ENCODE measurements at places on chromosomes 2 and 18.

- DNase-seq, result no peak
These were observed 360.2 kb downstream of the FSIP2 start for GRCh38 chr2:186098821-186099220.

GRCh38 chr2:128291161-128291843 is 27.4 kb downstream of the HS6ST1 start:
- DNase-seq, result no peak

GRCh38 chr18:5964108-5964507 is 68.8 kb upstream of the TMEM200C start:
- DNase-seq, result no peak

GRCh38 chr2:183371545-183371944 is 247.3 kb downstream of the NUP35 start:
- DNase-seq, result no peak

DNA sequence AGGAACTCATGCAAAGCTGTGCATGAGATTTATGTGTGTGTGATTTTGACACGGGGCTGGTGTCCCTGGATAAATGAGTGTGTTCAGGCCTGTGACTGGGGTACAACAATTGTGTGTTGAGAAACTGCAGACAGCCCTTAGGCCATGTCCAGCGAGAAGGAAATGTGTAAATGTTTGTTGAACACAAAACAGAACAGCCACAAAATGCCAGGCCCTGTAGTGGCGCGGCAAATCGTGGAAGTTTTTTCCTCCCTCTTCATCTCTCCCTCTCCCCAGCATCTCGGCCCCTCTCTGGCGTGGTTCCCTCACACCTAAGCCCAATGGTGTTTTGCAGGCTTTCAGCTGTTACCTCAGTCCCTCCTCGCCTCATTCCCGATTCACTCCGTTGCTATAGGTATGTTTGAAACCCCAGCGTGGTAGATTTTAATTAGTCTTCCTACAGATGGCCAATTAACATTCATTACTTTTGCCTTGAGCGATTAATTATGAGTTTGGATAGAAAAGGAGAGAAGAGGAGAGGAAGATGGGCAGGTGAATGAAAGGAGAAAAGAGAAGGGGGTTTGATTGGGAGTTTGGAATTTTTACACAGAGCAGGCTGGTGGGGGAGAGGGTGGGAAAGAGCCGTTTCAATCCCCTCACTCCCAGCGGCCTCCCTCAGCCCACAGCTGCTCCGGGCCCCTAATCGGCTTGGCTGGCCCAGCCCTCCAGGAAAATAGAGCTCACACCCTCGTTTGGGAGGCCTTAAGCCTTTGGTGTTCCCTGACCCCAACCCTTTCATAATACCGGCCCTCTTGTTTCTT is 10.8 kb downstream of the SPR start:
- no peak for DNase-seq

GRCh38 chr2:75614162-75614651 is 32.4 kb upstream of the MRPL19 start:
- no peak for DNase-seq

All from Caco-2 (cell line).